ENCODE measurements at places on chromosomes 5 and 9. TPM values are rescaled to one million over a fixed set of nuclear protein-coding genes. Genes with fewer than 3 reads are reported as not detected.

Gene FCN2
- not detected for total RNA-seq

Gene CTXN3
- total RNA-seq = not detected

Gene EIF4E1B
- not detected for total RNA-seq

Gene CAMK2A
- not detected for total RNA-seq

Gene WDR36
- 79.9 TPM for total RNA-seq

Gene IFNK
- not detected for total RNA-seq

Gene B4GALT1
- total RNA-seq = 60.6 TPM

DNA sequence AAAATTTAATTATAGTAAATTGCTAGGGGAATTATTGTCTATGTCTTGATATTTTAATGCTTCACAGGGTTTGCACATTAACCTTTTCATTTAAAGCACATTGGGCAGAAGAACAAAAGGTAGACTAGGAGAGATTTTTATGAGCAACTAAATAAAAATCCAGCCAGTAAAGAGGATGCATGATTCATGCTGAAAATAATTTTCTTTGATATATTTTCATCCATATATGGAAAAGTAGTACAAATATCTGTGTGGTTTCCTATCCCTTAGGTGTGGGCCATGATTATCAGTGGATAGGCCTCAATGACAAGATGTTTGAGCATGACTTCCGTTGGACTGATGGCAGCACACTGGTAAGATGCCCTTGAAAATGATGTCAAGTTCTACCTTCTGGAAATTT lies 83.1 kb downstream of the VCAN start:
- DNase-seq = no peak

DNA sequence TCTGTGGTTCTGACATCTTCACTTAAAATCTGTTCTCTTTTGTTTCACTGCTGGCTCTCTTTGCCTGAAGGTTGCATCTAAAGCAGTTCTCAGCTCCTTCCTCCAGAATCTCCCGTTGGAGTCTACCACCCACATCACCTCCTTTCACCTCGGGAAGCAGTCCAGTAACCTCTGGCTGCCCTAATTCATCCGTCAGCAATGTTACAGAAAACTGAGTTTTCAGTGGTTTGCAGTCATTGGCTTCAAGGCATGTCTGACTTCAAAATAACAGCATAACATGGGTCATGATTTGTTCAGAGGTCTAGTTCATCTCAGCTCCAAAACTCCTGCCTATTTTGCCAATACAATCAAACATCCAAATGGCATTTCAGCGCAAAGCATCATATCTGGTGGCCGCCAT lies 107.7 kb downstream of the GOLPH3 start:
- no peak for DNase-seq

GRCh38 chr9:127541865-127542264 lies 70.2 kb upstream of the STXBP1 start:
- DNase-seq = no peak

GRCh38 chr5:175591293-175591692 lies 66.6 kb upstream of the HRH2 start:
- DNase-seq = no peak

DNA sequence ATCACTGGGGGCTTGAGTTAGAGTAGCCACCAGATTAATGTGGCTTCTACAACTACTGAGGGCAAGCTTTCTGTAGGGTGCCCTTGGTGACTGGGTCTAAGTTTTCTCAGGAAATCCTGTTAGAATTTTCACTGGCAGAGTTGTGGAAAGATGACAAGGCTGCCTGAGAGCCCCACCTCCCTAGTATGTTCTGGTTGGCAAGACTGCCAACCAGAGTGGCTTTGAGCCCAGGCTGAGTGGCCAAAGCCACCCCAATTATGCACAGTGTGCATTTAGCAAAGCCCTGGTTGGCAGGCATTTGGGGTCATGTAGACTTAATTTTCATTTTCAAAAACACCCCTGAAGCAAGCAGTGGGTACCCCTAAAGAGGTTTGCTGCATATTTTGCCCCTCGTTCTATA lies 136.7 kb upstream of the HAPLN1 start:
- DNase-seq = no peak

- DNase-seq = no peak
Observed at GRCh38 chr9:125361837-125362531, 100.4 kb downstream of the GAPVD1 start.

DNA sequence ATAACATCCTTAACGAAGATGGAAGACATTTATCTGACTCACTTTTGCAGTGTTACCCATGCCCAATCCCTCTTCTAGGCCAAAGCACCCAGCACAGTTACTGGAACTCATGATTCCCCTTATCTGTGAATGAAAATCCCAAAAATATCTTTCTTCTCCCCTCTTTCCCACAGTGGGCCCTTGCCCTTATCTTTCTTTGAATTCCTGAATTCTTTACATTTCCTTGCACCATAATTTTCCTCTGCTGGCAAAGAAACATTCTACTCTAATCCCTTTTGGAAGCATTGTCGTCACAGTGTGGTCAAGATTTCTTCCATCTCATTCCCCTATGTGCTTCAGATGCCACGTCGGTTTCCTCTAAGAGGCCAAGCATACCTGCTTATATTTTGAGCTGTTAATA lies 135.9 kb upstream of the LIFR start:
- no peak for DNase-seq

GRCh38 chr5:60886158-60886557 lies 42.1 kb upstream of the ELOVL7 start:
- DNase-seq = no peak

DNA sequence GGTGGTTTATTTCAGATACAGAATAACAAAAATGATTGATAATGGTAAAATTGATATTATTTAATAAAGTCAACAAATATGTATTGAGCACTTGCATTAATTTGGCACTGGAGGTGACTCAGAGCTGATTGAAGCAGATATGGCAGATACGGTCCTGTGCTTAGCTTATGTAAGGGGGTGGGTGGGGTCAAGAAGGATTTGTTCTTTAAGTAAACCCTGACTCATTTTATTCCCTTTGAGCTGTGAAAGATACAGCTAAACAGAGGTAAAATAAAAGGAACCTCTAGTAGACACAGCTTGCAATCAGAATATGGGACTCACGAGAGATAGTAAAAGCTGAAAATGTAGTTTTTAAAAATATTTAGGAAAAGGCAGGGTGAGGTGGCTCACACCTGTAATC lies 201.3 kb upstream of the CLINT1 start:
- no peak for DNase-seq

DNA sequence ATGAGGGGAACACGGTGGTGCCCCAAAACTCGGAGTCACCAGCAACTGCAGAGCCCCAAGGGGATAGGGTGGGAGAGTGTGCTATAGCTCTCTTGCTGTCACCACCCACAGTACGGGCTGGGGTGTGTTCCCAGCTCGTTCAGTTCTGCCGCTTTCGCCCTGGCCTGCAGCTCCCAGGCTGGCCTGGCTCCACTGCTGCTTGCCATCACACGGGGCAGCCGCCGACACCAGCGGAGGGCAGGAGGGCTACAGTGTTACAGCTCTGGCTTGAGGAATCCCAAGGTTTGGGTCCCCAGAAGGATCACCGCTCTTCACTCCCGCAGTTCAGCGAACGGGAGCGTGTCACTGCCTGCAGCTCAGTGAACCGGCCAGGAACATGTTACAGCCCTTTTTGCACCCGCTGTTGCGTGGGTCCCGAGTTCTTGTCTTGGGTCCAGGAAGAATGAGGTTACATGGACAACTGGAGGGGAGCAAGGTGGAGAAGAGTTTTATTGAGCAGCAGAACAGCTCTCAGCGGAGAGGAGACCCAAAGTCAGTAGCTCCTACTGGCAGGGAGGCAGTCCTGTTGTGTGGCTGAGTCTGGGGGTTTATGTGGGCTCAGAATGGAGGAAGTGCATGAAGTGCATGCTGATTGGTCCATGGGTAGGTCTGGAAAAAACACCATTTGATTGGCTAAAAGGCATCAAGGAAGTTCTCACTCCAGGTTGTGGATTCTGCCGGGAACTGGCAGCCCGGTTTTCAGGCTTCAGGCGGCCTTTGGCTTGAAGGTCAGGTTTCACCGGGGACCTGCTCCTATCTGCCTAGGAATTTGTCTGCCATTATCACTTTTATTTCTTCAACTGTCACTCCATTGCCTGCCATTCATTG lies 113.4 kb downstream of the EHMT1 start:
- DNase-seq = no peak

All from activated T-helper 2 cell treated with anti-CD3 and anti-CD28 coated beads, Interferon-gamma antibody, Interleukin-2, Interleukin-4, amounts not matched to agents 10 μg/mL and 5 μg/mL and 100 μg/mL, durations not matched to agents 14 hours and 24 hours and 36 hours (primary cell).